ENCODE measurements at places on chromosomes 1 and 21. TPM values are rescaled to one million over a fixed set of nuclear protein-coding genes. Genes with fewer than 3 reads are reported as not detected.

COL8A2 gene
- total RNA-seq = 2.5 TPM

TNNI3K gene
- 0.69 TPM for total RNA-seq

DNA sequence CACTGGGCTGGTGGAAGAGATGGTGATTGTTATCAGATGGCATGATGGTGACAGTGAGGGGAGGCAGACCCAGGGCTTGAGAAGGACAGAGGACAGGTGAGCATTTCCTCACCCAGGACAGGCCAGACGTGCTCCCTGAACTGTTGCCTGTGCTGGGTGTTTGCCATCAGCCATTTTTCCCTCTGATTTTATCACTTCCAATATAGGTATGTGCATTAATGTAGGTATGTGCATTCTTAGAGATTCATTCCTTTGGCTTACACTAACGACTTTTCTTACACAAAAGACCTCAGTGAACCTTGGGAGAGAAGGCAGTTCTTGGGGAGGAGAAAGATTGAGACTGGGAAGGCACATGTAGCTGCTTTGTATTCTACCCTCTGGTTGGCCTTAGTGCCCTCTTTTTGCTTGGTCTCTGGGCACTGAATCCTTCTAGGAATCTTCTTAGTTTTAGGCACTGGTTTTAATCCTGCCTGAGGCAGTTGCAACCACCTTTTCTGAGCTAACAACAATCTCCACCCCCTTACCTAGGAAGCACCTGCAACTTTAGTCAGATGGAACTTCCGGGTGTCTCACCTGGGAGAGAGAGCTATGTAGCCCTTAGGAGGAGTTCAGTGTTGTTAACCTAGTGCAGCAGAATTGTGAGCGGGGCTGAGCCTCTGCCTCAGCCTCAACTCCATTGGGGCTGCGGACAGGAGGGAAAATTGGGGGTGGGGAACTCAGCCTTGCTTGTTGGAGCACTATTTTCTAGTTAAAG lies 30.9 kb downstream of the C1orf116 start:
- DNase-seq = no peak
- H3K36me3 ChIP-seq = no peaks in the 10 kb centered on the region
- H3K4me3 ChIP-seq = peak overlapping the region; percentile 29
- H3K27me3 ChIP-seq = no peaks in the 10 kb centered on the region

- H3K4me1 ChIP-seq = peaks cover 41% of the 10 kb centered on the region
- no peak overlapping the region for H3K4me3 ChIP-seq
- DNase-seq = no peak
- no peak overlapping the region for H3K27ac ChIP-seq
- H3K36me3 ChIP-seq = no peaks in the 10 kb centered on the region
- H3K27me3 ChIP-seq = peaks cover 16% of the 10 kb centered on the region
Measured at GRCh38 chr1:203056012-203056411, 29.7 kb downstream of the PPFIA4 start.

DNA sequence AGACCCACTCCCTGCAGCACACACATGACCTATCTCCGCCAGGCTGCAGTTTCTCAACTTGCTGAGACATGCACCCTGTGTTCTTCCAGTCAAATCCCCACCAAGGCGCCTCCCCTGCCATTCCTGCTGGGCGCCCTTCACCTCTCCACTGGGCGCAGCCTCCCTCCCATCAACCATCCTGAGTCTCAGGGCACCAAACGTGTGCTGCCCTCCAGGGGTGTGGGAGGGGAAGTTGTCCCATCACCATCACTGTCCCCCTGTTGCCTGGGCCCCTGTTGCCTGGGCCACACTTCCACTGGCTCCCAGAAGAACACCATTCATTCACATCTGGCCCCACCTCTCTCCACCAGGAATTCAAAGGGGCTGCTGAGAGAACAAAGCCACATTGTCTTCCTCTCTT lies 44.9 kb upstream of the EFHD2 start:
- H3K4me1 ChIP-seq = peaks cover 14% of the 10 kb centered on the region
- H3K4me3 ChIP-seq = no peak overlapping the region
